ENCODE measurements at places on chromosomes 11 and 22. TPM values are rescaled to one million over a fixed set of nuclear protein-coding genes. Genes with fewer than 3 reads are reported as not detected.

DNA sequence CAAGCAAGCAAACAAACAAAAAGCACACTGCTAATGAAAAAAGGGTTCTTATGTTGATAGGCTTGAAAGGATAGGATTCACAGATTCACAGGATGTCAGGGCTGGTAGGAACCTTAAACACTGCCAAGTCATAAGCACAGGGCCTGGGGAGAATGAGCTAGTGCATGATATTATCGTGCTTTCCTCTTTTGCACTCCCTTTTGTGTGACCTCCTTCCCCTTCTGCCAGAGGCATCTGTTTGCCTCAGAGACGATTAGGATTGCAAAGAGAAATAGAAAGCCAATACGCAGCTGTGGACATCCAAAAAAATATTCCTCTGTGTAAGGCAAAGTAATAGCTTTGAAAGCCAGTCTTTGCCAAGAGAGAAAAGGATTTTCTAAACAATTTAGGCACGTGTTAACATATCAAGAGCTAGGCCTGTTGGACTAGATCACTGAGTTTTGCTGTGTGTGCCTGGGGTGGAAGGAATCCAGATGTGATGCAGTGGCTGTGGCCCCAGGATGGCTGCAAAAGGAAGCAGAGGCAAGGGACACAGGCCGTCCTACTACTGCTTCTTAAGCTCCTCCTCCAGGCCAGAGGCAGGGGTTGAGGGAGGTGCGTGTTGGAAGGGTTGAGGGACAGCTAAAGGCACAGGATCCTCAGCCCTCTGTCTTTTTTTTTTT is 30.6 kb downstream of the MCHR1 start:
- DNase-seq = no peak

DNA sequence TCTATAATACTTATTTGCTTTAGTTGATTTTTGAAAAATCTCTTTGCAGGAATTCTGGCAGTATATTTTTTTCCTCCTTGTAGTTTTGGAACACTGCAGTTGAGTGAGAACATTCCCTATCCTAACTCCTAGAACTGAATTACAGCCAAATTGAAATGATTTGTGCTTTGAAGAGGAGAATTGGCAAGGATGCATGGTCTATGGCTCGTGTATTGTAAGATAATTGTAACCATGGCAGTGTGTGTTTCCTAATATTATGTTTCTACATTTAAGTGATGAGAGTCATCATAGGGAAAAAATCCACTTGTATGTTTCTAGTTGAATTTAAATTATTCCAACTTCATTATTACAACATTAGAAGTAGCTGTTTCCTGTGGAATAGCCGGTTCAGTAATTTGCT is 80.9 kb upstream of the MYO18B start:
- DNase-seq = no peak

DNA sequence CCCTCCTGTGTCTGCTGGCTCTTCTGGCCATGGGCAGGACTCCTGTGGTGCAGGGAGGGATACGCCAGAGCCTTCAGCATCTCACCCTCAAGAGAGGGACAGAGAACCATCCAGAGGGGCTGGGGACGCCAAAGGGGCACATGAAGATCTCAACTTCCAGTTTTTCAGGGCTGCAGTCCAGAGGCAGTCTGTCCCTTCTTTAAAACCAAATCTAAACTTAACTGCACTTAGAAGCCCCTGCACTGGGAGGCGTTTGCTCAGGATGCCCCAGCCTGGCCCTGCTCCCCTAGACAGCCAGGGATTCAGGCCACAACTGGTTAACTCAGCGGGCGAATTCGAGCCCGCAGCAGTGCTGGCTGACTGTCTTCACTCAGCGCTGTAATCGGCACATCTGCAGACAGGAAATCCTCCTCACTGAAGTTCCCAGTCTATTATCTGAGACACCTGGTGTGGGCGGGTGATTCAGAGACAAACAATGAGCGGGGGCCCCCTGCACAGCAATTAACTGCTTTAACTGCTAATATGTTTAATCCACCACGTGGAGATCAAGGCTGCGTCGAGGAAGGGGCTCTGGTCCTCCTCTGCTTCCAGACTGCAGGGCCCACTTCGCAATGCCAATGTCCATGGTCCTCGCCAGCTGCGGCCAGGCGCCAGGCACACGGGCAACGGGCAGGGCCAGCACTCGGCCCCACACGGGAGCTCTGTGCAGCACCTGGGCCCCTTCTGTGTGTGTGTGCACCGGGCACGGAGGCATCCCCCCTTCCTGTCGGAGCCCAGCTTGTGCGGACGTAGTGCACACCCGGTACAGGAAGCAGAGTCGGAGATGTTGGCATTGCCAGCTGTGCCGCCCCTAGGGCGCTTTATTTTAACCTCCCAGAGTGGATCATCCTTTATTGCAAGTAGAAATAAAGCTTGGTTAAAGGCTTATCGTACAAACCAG is 36.9 kb upstream of the GNB1L start:
- peak; percentile 84 for DNase-seq

ZNF215 gene
- total RNA-seq = 0.61 TPM

ANO5 gene
- total RNA-seq = 4.0 TPM

BTG4 gene
- 4.1 TPM for total RNA-seq

All from upper lobe of left lung (tissue), 6 donors.